Large intestine (tissue), 12 donors: ENCODE measurements at places on chromosomes 5 and 9. TPM values are rescaled to one million over a fixed set of nuclear protein-coding genes. Genes with fewer than 3 reads are reported as not detected.

DNA sequence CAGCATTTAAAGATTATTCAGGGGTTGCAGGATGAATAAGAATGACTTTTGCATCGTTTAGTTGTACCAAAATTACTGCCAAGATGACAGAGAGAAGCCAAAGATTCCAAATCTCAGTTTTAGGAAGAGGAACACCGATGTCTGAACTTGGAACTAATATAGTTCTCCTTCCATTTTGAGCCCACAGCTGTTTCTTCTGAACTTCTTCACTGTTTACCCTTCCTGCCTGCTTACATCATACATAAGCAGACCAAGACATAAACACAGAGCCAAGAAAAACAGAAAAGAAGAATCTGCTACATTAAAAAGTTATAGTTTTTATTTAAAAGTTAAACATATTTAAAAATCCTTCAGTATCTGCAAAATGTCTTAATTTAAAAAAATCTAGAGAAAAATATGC is 146.9 kb upstream of the RAPGEF1 start:
- H3K27me3 ChIP-seq, result no peaks in the 10 kb centered on the region
- H3K36me3 ChIP-seq, result peaks cover 9% of the 10 kb centered on the region
- DNase-seq, result no peak
- no peak overlapping the region for H3K27ac ChIP-seq

Gene GAS1
- 23.6 TPM for polyA plus RNA-seq

Gene CLTB
- 137 TPM for polyA plus RNA-seq

- no peaks in the 10 kb centered on the region for H3K27me3 ChIP-seq
- H3K27ac ChIP-seq, result no peak overlapping the region
- H3K4me1 ChIP-seq, result no peaks in the 10 kb centered on the region
- DNase-seq, result no peak
These were observed 47.5 kb downstream of the ADRB2 start for GRCh38 chr5:148873690-148874485.

Gene SLC34A1
- polyA plus RNA-seq, result not detected
